SK-N-DZ (cell line): ENCODE measurements at places on chromosomes 13 and 19.

DNA sequence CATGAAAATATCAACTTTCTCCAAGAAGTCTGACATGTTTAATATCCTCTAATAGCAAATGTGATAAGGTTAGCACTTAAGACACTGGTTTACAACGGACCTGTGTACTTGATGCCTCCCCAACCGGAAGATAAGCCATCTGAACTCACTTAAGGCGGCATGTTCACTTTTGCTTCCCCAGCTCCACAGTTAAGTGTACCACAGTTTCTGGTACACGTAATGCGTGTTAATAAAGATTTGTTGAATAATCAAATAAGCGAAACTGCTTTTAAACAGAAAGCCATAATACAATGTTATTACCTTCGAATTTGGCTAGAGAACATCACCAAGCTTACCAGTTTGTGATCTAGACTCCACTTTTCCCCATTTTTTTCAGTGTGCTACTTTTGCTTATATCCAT, 1.4 kb upstream of the PAN3 start:
- DNase-seq: no peak

DNA sequence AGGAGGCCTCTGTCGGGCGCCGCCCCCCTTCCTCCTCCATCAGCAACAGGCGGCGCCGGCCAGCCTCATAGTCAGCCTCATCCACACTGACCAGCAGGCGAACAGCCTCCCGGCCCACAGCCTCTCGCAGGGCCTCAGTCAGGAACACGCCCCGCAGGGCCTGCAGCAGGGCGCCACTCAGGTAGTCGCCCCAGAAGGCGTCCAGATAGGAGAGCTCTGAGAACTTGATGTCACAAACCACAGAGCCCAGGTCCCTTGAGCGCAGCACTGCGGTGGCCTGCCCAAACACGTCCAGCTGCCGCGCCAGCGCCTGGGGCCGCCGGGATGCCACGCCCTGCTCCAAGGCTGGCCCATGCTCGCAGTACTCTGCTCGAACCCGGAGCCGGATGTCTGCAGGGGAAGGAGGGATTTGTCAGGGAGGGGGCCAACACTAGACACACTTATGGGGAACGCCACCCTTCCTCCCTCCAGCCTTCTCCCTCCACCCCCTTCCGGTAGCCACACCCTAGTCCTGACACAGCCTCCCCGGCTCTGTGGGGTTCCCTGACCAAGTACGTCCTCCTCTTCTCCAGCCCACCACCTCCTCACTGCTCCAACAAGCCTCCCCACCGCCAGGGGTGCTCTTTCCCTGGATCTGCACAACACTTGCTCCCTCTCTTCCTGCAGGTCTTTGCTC, 17.9 kb downstream of the DEDD2 start:
- DNase-seq: no peak

- DNase-seq: peak; percentile 82
Measured at GRCh38 chr13:101289764-101290163, 126.5 kb downstream of the NALCN start.

GRCh38 chr19:38850976-38851621, 1.3 kb upstream of the HNRNPL start:
- DNase-seq: no peak

DNA sequence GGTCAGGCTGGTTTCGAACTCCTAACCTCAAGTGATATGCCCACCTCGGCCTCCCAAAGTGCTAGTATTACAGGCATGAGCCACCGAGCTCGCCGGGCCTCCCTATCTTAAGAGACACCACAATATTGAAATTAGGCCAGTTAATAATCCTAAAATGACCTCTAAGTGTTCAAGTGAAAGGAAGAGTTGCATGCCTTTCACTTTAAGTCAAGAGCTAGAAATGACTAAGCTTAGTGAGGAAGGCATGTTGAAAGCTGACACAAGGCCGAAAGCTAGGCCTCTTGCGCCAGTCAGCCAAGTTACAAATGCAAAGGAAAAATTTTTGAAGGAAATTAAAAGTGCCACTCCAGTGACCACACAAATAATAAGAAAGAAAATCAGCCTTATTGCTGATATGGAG, 144.5 kb upstream of the FNDC3A start:
- no peak for DNase-seq
